ENCODE measurements at places on chromosomes 7 and 10.
A peak's percentile ranks its signal among the peaks of the same experiment; 100 is the strongest.

- peak; percentile 15 for DNase-seq
Measured at GRCh38 chr10:110005719-110006118, 2.1 kb upstream of the ADD3 start.

GRCh38 chr10:63671317-63671937, 150.2 kb downstream of the REEP3 start:
- DNase-seq = no peak

- DNase-seq = no peak
Measured at GRCh38 chr7:155762655-155763054, 49.6 kb downstream of the SHH start.

DNA sequence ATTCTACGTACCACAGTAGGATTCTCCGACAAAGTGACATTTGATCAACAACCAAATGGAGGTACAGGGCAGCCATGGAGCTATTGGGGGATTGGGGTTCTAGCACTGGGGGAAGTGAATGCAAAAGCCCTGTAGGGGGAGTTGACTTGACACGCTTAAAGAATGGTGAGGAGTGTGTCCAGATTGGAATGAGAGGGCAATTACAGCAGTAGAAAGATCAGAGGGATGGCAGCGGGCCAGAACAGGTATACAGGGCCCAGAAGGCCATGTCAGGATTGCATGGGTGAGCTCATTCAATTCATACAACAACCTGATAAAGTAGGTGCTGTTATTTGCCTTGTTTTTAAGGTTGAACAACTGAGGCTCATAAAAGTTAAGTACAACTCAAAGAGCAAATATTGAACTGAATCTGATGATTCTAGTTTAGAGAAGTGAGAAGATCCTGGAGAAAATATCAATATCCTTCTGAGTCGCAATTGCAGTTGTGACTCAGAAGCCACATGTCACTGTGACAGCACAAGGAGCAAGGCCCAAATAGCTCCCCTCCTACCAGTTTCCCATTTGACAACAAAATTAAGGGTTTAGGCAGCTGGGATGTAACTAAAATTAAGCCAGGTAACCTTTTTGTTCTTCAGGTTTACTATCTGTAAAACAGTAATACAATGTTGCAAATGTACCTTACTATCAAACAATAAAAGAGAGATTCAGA, 28.0 kb upstream of the CTTNBP2 start:
- no peak for DNase-seq

DNA sequence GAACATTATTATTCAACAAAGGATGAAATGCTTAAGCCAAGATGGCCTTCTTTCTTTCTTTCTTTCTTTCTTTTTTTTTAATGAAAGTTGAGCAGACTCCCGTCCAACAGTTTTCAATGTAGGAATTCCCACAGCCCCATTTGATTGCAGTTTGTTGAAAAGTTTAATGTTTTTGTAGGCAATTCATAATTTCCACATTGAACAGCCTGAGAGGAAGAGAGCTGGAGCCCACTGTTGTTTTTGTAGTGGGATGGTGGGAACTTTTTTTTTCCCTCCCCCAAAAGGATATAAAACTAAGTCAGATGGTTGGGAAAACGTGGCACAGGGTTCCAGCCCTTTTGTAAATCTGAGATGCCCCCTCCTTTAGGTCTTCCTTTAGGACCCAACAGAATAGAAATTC, 86.6 kb downstream of the TCF7L2 start:
- DNase-seq = no peak

DNA sequence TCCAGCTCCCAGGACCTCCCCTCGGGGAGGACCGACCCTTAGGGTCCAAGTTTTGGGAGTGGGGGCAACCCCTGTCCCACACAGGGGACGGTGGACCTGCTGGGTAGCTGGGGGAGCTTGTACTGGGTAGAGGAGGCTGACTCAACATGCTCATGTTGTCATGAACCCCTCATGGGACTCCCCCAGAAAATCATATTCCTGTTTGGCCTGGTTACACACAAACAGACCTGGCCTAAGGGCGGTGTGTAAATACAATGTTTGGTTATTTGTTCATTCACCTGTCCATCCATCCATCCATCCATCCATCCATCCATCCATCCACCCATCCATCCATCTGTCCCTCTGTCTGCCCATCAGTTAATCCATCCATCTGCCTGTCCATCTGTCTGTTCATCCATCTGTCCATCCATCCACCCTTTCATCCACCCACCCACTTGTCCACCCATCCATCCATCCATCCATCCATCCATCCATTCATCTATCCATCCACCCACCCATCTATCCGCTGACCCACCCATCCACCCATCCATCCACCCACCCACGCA, 92.9 kb downstream of the DNAJB6 start:
- DNase-seq = no peak

DNA sequence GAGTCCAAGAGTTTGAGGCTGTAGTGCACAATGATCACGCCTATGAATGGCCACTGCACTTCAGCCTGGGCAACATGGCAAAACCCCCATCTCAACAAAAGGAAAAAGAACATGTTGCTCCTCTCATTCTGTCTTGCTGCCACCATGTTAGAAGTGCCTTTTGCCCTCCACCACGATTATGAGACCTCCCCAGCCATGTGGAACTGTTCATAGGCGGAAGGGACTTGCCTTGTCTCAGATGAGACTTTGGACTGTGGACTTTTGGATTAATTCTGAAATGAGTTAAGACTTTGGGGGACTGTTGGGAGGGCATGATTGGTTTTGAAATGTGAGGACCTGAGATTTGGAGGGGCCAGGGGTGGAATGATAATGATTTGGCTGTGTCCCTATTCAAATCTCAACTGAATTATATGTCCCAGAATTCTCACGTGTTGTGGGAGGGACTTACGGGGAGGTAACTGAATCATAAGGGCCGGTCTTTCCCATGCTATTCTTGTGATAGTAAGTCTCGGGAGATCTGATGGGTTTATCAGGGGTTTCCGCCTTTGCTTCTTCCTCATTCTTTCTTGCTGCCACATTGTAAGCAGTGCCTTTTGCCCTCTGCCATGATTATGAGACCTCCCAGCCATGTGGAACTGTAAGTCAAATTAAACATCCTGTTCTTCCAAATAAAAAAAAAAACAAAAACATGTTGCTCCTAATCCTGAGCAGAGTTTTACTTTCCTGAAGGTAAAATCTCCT, 22.3 kb downstream of the DLG5 start:
- DNase-seq = no peak

DNA sequence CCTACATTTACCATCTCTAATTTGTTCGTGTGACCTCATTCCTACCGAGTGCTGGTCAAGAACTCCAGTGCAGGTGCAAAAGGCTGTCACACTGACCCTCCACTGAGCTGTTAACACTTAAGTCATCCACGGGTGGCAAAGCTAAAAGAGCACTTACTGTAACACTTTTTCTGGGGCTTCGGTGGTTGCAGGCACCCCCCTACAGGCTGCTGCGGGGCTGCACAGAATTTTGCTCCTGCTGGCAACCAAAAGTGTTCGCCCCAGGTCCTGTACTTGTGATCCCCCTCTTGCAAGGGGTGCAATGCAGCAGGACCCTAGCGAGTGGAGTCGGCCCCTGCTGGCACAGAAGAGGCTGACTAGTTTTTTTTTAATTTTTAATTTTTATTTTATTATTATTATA, 298.9 kb upstream of the CNTNAP2 start:
- DNase-seq = no peak

- no peak for DNase-seq
Measured at GRCh38 chr7:512541-513311, 6.9 kb downstream of the PDGFA start.

GRCh38 chr7:16271355-16271915, 149.9 kb downstream of the CRPPA start:
- DNase-seq = no peak

DNA sequence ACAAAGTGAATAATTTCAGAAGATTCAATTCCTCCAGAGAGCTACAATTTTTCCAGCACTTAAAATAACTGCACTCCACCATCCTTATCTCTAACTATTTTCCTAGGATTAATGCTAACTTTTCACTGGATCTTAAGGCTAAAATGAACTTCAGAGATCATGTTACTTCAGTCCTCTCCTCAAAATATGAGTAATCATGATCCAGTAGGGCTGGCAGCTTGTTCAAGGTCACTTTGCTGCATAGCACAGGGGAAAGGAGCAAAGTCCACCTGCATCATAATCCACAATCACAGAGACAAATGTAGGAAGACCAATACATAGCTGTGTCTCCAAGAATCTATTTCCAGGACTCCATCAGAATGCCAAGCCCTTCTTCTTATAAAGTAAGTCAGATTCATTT, 150.3 kb downstream of the LRRTM3 start:
- DNase-seq = no peak

DNA sequence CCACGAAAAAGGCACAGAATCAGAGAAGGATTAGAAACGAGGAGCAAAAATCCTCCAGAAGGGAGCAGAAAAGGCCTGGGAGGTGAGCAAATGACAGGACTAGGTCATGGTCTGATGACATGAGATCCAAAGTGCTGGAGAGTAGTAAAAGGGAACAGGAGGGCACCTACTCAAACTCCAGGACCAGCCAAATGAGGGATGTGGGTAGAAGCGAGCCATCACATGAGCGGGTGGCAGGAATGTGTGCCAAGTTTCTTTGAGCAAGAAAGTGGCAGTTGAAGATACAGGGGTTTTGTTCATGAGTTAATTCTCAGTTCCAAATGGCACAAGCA, 112.6 kb downstream of the RNF32 start:
- no peak for DNase-seq

GRCh38 chr7:48502021-48502420, 330.8 kb downstream of the ABCA13 start:
- DNase-seq = no peak

DNA sequence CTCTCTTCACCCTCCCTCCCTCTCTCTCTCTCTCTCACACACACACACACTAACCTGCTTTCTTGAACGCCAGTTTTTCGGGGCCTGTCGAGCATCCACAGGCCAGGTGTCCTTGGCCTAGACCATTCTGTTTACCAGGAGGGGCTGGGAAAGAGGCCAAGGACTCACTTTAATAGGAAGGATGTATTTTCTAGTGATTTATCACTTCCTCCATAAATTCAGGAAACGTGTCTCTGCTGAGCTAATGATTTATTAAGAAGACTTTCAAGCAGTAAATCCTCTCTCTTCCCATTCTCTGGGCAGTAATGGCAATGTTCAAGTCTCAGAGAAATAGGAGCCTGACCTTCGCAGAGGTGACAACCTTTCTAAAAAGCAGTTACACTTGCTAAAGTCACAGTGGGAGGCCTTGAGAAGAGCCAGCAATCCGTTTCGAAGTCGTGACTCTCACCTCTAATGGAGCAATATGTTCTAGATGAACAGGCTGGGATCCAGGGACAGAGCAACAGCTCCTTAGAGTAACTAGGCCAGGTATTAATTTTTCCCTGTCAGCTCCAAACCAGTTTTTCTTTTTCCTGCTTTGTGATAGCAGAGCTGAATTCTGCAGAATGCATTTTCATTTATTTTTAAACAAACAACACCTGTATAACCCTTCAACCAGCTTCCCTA, 1357.5 kb upstream of the SORCS1 start:
- DNase-seq = no peak

GRCh38 chr7:131071786-131072504, 255.7 kb upstream of the MKLN1 start:
- no peak for DNase-seq

- DNase-seq = no peak
Measured at GRCh38 chr10:102965311-102965851, 47.3 kb downstream of the CNNM2 start.

DNA sequence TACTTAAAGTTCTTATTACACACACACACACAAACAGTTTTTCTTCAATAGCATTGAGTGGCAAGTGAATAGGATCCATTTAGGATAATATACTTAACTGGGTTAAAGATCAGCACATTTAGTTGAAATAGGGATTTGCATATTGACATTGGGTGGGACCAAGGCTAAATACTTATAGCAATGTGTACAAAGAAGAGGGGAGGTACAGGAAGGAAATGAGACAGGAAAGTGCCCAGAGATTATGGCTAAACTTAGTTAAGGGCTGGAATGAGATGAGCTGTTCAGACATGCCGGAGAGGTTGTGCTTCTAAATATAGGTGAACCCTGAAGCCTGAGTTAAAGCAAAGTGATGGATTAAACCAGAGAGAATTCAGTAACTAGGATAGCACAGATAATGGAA, 95.1 kb downstream of the LSMEM1 start:
- no peak for DNase-seq

DNA sequence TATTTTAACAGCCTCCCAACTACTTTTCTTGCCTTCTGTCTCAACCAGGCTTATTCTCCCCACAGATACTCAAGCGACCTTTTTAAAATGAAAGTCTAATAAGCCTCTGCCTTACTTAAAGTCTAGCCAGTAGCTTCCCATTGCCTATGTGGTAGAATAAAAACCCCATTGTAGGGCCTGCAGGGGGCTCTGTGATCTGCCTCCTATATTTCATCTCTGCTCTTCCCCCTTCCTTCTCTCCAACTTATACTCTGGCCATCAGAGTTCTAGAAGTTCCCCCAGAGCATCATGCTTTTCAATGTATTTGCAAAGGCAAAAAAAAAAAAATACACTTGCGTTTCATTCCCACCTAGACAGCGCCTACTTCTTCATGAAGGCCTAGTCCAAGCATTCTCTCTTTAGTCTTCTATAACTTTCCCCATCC, 167.7 kb upstream of the ADO start:
- no peak for DNase-seq

Measured in activated naive CD4-positive, alpha-beta T cell treated with anti-CD3 and anti-CD28 coated beads, Interleukin-2, amount 50 U/mL, for 16 hours (primary cell).